ENCODE measurements at places on chromosomes 1 and 21. TPM values are rescaled to one million over a fixed set of nuclear protein-coding genes. Genes with fewer than 3 reads are reported as not detected.

DNA sequence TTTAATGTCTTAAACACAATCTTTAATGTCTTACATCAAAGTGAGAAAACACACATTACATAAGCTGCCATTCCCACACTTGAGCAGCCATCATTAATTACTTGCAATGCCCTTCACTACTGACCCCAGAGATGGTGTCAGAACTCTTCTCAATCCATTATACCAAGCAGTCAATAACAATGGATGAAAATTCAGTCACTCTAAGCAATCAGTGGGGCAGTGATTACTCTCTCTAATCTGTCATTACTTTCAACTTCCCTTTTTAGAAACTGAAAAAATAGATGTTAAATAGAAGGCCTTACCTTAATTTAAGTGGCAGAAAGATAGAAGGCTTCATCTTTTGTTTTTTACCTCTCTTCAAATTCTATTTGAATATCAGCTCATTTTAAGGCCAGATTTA lies 9.7 kb upstream of the FRRS1 start:
- DNase-seq: no peak
- no peak overlapping the region for H3K27ac ChIP-seq
- no peaks in the 10 kb centered on the region for H3K4me1 ChIP-seq
- no peaks in the 10 kb centered on the region for H3K36me3 ChIP-seq
- H3K27me3 ChIP-seq: no peaks in the 10 kb centered on the region

DNA sequence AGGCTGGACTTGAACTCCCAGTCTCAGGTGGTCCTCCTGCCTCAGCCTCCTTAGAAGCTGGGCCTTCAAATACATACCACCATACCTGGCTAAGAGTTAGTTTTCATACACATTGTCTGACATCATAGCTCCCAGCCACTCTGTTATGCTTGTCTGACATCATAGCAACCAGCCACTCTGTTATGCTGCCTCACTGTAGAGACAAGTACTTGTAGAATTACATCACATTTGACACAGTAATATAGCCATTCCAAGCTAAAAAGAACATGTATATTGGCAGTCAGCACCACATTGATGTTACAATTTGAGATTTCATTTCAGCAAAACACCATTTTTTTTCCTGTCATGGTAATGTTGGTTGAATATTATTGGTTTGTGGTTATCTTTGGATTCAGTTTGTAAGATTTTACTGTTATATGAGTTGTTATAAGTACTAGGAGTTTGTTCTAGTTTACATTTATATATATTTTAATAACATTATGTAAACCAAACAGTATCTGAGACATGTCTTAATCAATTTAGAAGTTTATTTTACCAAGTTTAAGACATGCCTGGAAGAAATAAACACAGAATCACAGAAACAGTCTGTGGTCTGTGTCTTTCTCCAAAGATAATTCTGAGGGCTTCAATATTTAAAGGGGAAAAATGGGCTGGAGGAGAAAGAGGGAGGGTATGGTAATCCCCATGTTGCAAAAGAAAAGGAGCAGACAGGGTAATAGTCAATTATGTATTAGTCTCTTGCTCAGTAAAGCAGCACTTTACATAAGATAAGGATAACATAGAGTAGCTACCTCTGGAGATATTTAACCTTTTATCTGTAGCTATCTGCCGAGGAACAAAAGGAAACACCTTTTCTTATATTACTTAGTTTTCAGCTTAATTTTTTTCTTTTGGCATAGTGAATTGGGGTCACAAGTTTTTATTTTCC lies 43.0 kb downstream of the XPR1 start:
- no peak overlapping the region for H3K27ac ChIP-seq
- no peak overlapping the region for H3K4me3 ChIP-seq
- H3K27me3 ChIP-seq: no peaks in the 10 kb centered on the region

DNA sequence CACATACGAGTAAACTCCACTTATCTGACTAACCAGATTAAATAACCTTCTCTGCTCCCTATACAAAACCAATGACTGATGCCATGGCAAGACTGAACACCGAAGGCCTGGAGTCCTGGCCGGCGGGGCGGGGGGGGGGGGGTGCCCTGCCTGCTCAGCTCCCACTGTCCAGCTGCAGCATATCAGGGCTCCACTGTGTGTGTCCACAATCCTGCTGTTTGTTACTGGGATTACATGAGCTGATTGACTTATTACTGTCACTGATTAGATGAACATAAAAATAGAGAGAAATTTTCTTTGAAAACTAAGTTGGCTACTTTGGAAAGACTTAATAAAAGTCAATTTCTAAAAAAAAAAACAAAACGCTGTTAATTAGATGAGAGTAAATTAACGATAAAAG lies 24.9 kb downstream of the TMEM63A start:
- peaks cover 55% of the 10 kb centered on the region for H3K36me3 ChIP-seq
- no peak for DNase-seq
- no peaks in the 10 kb centered on the region for H3K27me3 ChIP-seq
- no peak overlapping the region for H3K4me3 ChIP-seq
- no peaks in the 10 kb centered on the region for H3K4me1 ChIP-seq

GRCh38 chr1:174999936-175000696 lies at the start of gene CACYBP:
TSS of gene CACYBP (plus strand) at chr1:174999947. CDS start at chr1:175000181, 234 bp downstream.
- H3K27me3 ChIP-seq: no peaks in the 10 kb centered on the region
- DNase-seq: peak; percentile 42
- H3K27ac ChIP-seq: peak within 1 kb of the TSS; percentile 95
- peaks cover 11% of the 10 kb centered on the region for H3K4me1 ChIP-seq

- H3K36me3 ChIP-seq: no peaks in the 10 kb centered on the region
- DNase-seq: no peak
These were observed 75.4 kb upstream of the TMPRSS2 start for GRCh38 chr21:41583274-41583790.

- no peaks in the 10 kb centered on the region for H3K27me3 ChIP-seq
- no peak overlapping the region for H3K4me3 ChIP-seq
- no peak overlapping the region for H3K27ac ChIP-seq
- DNase-seq: no peak
- no peaks in the 10 kb centered on the region for H3K36me3 ChIP-seq
These were observed 142.7 kb downstream of the PLPPR4 start for GRCh38 chr1:99407018-99407417.

- H3K36me3 ChIP-seq: no peaks in the 10 kb centered on the region
- H3K4me1 ChIP-seq: peaks cover 14% of the 10 kb centered on the region
- no peak for DNase-seq
These were observed 18.1 kb downstream of the CAMTA1 start for GRCh38 chr1:6803357-6803756.

GRCh38 chr1:2789986-2790581 lies 11.4 kb downstream of the TTC34 start:
- no peak overlapping the region for H3K27ac ChIP-seq
- H3K27me3 ChIP-seq: peaks cover 3% of the 10 kb centered on the region
- DNase-seq: peak; percentile 54
- H3K4me1 ChIP-seq: peaks cover 6% of the 10 kb centered on the region

GRCh38 chr21:45497846-45498645 lies 44.2 kb downstream of the SLC19A1 start:
- H3K27ac ChIP-seq: no peak overlapping the region
- no peaks in the 10 kb centered on the region for H3K27me3 ChIP-seq
- peaks cover 9% of the 10 kb centered on the region for H3K36me3 ChIP-seq
- H3K4me3 ChIP-seq: no peak overlapping the region
- no peaks in the 10 kb centered on the region for H3K4me1 ChIP-seq

Gene IVL
- not detected for total RNA-seq

Gene KRTAP12-2
- not detected for total RNA-seq

Gene ARTN
- total RNA-seq: 10.4 TPM

Gene FCRL5
- total RNA-seq: 2.8 TPM

Gene GJA8
- not detected for total RNA-seq

Gene PLA2G2F
- not detected for total RNA-seq
